CD4-positive, alpha-beta memory T cell (primary cell): ENCODE measurements at places on chromosomes 4 and X. TPM values are rescaled to one million over a fixed set of nuclear protein-coding genes. Genes with fewer than 3 reads are reported as not detected.

The ZCCHC12 gene
- total RNA-seq = not detected

The GALNTL6 gene
- not detected for total RNA-seq

The BMPR1B gene
- total RNA-seq = 0.17 TPM

The GASK1B gene
- 0.58 TPM for total RNA-seq

The CA5B gene
- total RNA-seq = 45.7 TPM

The LRP2BP gene
- total RNA-seq = 1.9 TPM

The ENPEP gene
- total RNA-seq = not detected

The FAT4 gene
- not detected for total RNA-seq

The ADH1C gene
- total RNA-seq = not detected

The ADD1 gene
- total RNA-seq = 289 TPM

The PWWP3B gene
- total RNA-seq = not detected

The ADAD1 gene
- total RNA-seq = not detected

The SPARCL1 gene
- not detected for total RNA-seq

The BTK gene
- 1.6 TPM for total RNA-seq

The PALLD gene
- 1.0 TPM for total RNA-seq

The NXF2B gene
- total RNA-seq = not detected

DNA sequence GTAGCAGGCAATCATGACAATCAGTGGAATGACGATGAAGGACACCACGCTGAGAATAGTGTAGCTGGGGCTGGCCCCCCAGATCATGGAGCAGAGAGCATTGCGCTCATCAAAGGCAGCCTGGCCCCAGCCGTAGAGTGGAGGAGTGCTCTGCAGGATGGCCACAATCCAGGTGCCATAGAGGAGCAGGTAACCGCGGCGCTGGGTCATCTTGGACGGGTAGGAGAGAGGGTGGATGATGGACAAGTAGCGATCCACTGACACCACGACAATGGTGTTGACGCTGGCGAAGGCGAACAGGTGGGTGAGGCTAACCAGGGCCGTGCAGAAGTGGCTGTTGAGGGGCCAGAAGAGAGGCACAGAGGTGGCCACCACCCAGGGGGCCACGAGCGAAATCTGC is 2.8 kb downstream of the GPR101 start:
- peaks cover 22% of the 10 kb centered on the region for H3K4me1 ChIP-seq
- no peaks in the 10 kb centered on the region for H3K36me3 ChIP-seq
- H3K27me3 ChIP-seq = no peaks in the 10 kb centered on the region
- H3K27ac ChIP-seq = no peak overlapping the region

DNA sequence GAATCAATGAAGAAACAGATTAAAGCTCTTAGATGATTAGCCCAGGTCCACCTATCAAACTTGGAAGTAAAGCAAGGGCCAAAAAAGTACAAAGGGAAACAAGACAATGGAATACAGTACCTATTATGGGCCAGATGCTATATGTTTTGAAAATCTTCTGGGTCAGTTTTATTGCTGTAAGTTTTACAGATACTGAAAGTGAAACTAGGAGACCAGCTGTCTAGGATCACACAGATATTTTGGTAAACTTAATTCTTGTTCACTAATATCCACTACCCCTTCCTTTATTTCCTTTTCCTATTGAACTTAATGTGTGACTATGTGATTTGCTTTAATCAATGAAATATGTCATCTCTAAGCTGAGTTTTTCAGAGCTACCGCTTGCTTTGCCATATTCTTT is 505.4 kb upstream of the PITX2 start:
- no peak overlapping the region for H3K27ac ChIP-seq
- H3K27me3 ChIP-seq = no peaks in the 10 kb centered on the region
- DNase-seq = no peak
- H3K4me1 ChIP-seq = no peaks in the 10 kb centered on the region

GRCh38 chrX:65903750-65904149 is 136.1 kb downstream of the VSIG4 start:
- H3K27ac ChIP-seq = no peak overlapping the region
- H3K4me1 ChIP-seq = peaks cover 19% of the 10 kb centered on the region
- no peaks in the 10 kb centered on the region for H3K36me3 ChIP-seq
- H3K4me3 ChIP-seq = no peak overlapping the region
- no peaks in the 10 kb centered on the region for H3K27me3 ChIP-seq

GRCh38 chr4:112082954-112083586 is 62.2 kb upstream of the FAM241A start:
- H3K27ac ChIP-seq = no peak overlapping the region
- no peak overlapping the region for H3K4me3 ChIP-seq
- no peak for DNase-seq
- no peaks in the 10 kb centered on the region for H3K4me1 ChIP-seq
- no peaks in the 10 kb centered on the region for H3K36me3 ChIP-seq
- no peaks in the 10 kb centered on the region for H3K27me3 ChIP-seq

- no peak overlapping the region for H3K27ac ChIP-seq
- H3K27me3 ChIP-seq = no peaks in the 10 kb centered on the region
- DNase-seq = no peak
These were observed 40.3 kb downstream of the PDGFC start for GRCh38 chr4:156931267-156931666.

DNA sequence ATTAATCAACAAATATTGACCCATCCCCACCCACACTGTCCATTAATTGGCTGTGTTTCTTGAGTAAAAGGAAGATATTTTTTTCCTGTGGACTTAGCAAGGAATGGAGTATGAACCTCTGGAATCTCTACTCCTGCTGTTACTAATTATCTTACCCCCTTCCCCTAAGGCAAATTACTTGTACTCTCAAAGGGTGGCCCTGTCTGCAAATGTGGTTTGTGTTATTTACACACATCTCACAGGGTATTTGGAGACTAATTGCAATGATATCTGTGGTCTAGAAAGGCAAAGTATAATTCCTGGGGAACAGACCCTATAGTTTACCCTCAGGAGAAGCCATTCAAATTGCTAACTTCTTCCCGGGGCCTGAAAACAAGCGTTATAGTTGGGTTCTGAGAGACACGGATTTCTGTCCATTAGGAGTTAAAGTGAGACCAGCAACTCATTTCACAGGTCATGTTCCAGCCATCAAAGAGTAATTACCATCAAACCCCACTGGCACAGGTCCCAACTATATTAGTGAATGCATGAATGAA is 133.0 kb upstream of the RASGEF1B start:
- H3K27me3 ChIP-seq = no peaks in the 10 kb centered on the region
- H3K36me3 ChIP-seq = no peaks in the 10 kb centered on the region
- H3K4me3 ChIP-seq = no peak overlapping the region

DNA sequence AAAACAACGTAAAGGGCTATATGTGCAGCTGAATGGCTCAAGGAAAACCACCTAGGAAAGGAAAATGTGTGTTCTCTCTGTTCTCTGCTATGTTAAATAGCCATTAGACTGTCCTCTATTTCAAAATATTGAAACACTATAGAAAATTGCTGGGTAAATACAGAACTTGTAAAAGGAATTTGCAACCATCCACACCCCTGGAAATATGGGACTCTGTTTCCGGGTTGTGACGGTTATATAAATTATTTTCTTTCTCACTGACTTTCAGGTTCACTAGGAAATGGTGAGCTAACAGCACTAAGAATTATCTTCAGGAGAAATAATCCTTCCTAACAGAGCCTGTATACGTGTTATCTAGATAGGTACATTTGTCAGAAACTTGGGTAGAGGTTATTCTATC is 161.0 kb upstream of the DKK2 start:
- H3K27ac ChIP-seq = no peak overlapping the region
- no peaks in the 10 kb centered on the region for H3K27me3 ChIP-seq
- no peak for DNase-seq
- H3K36me3 ChIP-seq = no peaks in the 10 kb centered on the region
- no peaks in the 10 kb centered on the region for H3K4me1 ChIP-seq

DNA sequence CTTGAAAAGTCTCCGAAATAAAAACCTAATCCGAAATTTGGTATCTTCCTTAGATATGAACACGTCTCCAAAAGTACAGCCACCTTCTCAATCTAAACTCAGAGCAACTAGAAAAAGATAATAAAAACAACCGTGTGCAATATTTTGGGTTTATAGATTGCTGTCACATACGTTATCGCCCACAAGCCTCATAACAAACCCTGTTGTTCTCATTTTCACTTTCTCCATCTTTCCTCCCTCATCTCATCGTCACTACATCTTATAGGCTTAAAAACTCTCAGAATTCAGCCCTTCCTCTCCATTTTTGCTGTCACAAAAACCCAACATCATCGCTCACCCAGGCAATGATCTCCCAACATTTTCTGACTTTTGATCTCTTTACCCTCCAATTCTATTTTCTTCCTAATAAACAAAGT is 448 bp upstream of the SCFD2 start:
- H3K27me3 ChIP-seq = no peaks in the 10 kb centered on the region
- H3K4me3 ChIP-seq = peak overlapping the region; percentile 97
- peaks cover 46% of the 10 kb centered on the region for H3K4me1 ChIP-seq
- no peaks in the 10 kb centered on the region for H3K36me3 ChIP-seq

DNA sequence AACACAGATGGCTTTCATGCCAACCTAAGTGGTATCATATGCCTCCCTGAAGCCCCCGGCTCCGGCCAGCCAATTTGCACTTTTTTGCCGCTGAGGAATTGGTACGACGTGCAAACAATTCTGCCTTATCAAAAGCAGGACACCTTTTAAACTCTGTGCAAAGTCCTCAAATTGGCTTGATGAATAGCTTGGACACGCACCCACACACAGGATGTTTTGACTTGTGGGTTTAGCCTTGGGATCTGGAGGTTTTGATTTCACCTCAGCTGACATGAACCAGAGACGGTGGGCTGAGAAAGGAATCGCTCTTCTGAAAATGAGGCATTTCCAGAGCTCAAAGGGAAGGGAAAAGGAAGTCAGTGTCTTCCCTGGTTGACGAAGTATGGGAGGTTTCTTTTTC is 110.8 kb upstream of the SHOX start:
- no peaks in the 10 kb centered on the region for H3K27me3 ChIP-seq
- no peak overlapping the region for H3K4me3 ChIP-seq
- H3K27ac ChIP-seq = no peak overlapping the region
- H3K36me3 ChIP-seq = no peaks in the 10 kb centered on the region

- peak overlapping the region; percentile 11 for H3K4me3 ChIP-seq
- H3K27me3 ChIP-seq = no peaks in the 10 kb centered on the region
These were observed 429.3 kb downstream of the INPP4B start for GRCh38 chr4:142416711-142417275.

DNA sequence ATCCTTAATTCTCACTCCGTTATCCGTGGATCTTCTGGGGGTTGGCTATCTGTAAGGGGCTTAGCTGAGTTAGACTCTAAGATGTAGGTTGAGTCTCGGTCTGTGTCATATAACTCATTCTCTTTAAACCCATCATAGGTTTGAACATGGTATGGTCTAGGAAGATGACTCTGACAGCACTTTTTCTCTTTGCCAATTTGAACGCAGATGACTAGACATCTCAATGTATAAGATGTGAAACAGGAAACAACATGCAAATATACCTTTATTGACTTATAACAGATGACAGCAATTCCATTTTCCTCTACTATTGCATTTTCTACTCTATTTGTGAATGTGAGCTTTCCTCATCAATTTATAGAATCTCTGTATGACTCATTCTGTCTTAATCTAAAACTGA is 634.8 kb upstream of the MAGEB2 start:
- no peak overlapping the region for H3K4me3 ChIP-seq
- no peaks in the 10 kb centered on the region for H3K4me1 ChIP-seq
- H3K36me3 ChIP-seq = no peaks in the 10 kb centered on the region
- H3K27ac ChIP-seq = no peak overlapping the region
- no peaks in the 10 kb centered on the region for H3K27me3 ChIP-seq
- no peak for DNase-seq

DNA sequence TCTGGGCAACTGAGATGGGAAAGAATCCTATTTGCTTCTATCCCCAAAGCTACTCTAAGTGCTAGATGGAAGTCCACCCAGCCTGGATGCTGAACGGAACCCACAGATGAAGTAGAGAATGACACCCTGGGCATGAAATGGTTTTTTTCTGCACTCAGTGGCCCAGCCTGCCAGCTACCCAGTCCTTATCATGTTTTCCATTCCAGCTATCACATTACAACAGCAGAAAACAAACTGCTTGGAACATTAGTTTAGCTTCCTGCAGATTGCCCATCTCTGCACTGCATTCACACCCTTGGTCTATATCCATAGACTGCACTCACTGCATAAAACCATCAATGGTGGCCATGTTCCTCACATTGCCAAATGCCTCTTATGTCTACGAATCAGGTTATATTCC is 79.1 kb downstream of the NYX start:
- H3K4me3 ChIP-seq = no peak overlapping the region
- no peak for DNase-seq
- no peaks in the 10 kb centered on the region for H3K27me3 ChIP-seq
- no peak overlapping the region for H3K27ac ChIP-seq

DNA sequence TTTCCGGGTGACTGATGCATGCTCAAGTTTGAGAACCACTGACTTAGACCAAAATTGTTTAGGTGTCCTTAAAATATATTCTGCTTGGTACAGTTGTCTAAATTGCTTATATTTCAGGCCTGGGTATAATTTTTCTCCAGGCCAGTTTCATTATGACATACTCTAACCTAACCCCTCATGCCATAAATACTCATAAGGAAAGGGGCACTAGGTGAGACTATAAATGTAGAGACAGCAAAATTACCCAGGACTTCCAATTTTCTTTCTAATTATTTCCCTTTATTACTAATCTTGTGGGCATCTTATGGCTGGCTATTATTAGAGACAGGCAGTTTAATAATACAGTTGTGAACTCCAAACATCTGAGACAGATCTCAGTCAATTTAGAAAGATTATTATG is 150.2 kb downstream of the RRAGB start:
- no peaks in the 10 kb centered on the region for H3K36me3 ChIP-seq
- no peak overlapping the region for H3K4me3 ChIP-seq
- H3K27me3 ChIP-seq = no peaks in the 10 kb centered on the region

- no peaks in the 10 kb centered on the region for H3K36me3 ChIP-seq
- H3K27ac ChIP-seq = no peak overlapping the region
- no peak overlapping the region for H3K4me3 ChIP-seq
- no peak for DNase-seq
- no peaks in the 10 kb centered on the region for H3K4me1 ChIP-seq
- H3K27me3 ChIP-seq = no peaks in the 10 kb centered on the region
These were observed 181.0 kb upstream of the KCNIP4 start for GRCh38 chr4:22129454-22130029.

GRCh38 chr4:170698334-170698733 is 608.6 kb upstream of the AADAT start:
- H3K4me1 ChIP-seq = no peaks in the 10 kb centered on the region
- H3K27me3 ChIP-seq = no peaks in the 10 kb centered on the region
- DNase-seq = no peak
- no peaks in the 10 kb centered on the region for H3K36me3 ChIP-seq
- no peak overlapping the region for H3K4me3 ChIP-seq
- no peak overlapping the region for H3K27ac ChIP-seq

DNA sequence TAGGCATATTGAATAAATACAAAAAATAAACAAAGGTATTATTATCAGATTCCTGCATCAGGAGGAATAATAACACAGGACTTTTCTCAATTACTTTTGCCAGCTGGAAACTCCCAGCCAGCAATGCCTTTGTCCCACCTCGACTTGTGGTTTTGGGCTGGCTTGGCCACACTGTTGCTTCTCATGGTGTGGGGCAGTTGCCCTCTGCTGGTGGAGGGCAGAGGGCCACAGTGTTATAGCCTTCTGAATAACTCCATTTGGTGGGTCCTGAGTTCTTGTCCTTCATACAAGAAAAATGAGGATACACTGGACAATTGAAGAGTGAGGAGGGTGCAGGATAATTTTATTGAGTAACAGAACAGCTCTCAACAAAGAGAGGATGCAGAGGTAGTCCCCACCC is 1206.0 kb upstream of the ADGRL3 start:
- no peak for DNase-seq
- no peak overlapping the region for H3K27ac ChIP-seq
- no peaks in the 10 kb centered on the region for H3K27me3 ChIP-seq
- no peak overlapping the region for H3K4me3 ChIP-seq

GRCh38 chr4:73944061-73944875 is 37.6 kb downstream of the PF4 start:
- peaks cover 6% of the 10 kb centered on the region for H3K27me3 ChIP-seq
- H3K4me1 ChIP-seq = no peaks in the 10 kb centered on the region
- H3K27ac ChIP-seq = no peak overlapping the region
- DNase-seq = no peak
